ENCODE measurements at places on chromosomes 16 and 17.

- DNase-seq = no peak
Observed at GRCh38 chr17:72125742-72126141, 4.9 kb downstream of the SOX9 start.

DNA sequence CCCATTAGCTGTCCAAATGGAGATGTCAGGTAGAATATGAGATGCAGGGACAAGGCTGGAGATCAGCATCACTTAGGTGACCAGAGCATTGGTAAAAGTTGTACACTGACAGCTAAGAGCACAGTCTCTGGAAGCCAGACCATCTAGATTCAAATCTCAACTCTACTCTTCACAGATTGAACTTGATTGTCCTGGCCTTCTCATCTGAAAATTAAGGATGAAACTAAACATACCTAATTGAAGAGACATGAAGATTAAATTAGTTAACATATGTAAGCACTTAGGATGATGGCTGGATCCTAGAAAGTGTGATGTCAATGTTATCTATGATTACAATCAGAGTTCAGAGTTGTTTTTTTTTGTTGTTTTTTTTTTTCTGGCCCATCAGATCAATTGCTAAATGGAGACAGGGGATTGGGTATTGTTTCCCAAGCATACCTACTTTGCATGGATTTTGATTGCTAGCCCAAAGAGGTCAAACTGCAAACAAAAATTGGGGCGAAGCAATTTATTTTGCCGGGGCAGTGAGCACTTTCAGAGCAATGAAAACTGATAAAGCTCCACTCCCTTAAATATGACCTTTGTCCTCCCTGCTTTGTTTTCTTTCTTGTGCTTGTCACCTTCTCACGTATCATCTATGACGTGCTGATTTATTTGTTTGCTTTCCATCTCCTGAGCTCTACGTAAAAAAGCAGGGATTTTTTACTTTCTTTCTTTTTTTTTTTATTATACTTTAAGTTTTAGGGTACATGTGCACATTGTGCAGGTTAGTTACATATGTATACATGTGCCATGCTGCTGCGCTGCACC, 217.6 kb upstream of the CPHXL start:
- DNase-seq = no peak

DNA sequence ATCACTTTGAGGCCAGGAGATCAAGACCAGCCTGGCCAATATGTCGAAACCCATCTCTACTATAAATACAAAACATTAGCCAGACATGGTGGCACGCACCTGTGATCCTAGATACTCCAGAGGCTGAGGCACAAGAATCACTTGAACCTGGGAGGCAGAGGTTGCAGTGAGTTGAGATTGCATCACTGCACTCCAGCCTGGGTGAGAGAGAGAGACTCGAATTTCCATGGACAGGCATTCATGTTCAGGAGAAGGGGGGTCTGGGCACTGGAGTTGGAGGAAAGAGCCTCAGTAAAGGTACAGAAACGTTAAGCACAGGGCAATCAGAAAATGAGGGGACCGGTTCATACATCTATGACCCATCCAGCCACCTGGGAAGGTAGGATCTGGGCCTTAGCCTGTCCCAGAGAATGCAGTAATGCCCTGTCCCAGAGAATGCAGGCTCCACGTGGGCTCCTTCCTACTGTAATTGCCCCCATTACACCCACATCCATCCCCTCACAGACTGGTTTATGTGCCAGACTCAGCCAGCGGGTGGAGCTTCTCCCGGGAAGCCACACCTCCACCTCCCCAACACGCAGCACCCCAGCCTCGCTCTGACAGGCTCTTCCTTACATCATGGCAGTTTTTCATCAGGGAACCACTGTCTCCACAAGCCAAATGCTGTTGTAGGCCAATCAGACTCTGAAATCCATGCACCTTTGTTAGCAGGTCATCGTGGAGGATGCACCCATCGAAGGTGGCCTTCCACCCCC, 21.6 kb upstream of the ARL4D start:
- no peak for DNase-seq

GRCh38 chr16:88616320-88616719, 22.1 kb upstream of the IL17C start:
- no peak for DNase-seq

GRCh38 chr16:29014561-29015069, 29.8 kb downstream of the LAT start:
- DNase-seq = no peak

GRCh38 chr16:4338125-4338582, 13.0 kb downstream of the PAM16 start:
- no peak for DNase-seq

- no peak for DNase-seq
Observed at GRCh38 chr16:90081606-90081970, 4.5 kb upstream of the PRDM7 start.

- DNase-seq = no peak
Observed at GRCh38 chr16:10879681-10880589, 2.9 kb downstream of the CIITA start.

- DNase-seq = no peak
Observed at GRCh38 chr16:4746991-4747574, 12.7 kb downstream of the DNAAF8 start.
